Muscle of arm (tissue), 14 donors: ENCODE measurements at places on chromosomes 2 and 18. TPM values are rescaled to one million over a fixed set of nuclear protein-coding genes. Genes with fewer than 3 reads are reported as not detected.

The DLX1 gene
- 0.10 TPM for polyA plus RNA-seq

The LDLRAD4 gene
- 11.8 TPM for polyA plus RNA-seq

The LIMS4 gene
- 2.3 TPM for polyA plus RNA-seq

The IMPA2 gene
- 11.9 TPM for polyA plus RNA-seq

The PLA2R1 gene
- 2.4 TPM for polyA plus RNA-seq
